Stimulated activated CD4-positive, alpha-beta T cell treated with anti-CD3 and anti-CD28 coated beads, Interleukin-4, amount 100 ng/mL, for 24 hours (primary cell): ENCODE measurements at places on chromosomes 16 and 17.

GRCh38 chr16:9039210-9039609 is 52.2 kb upstream of the HAPSTR1 start:
- no peak for DNase-seq

GRCh38 chr17:34291721-34292348 is 6.3 kb downstream of the CCL11 start:
- DNase-seq, result no peak

- DNase-seq, result no peak
Measured at GRCh38 chr16:48597563-48598387, 12.2 kb downstream of the N4BP1 start.

DNA sequence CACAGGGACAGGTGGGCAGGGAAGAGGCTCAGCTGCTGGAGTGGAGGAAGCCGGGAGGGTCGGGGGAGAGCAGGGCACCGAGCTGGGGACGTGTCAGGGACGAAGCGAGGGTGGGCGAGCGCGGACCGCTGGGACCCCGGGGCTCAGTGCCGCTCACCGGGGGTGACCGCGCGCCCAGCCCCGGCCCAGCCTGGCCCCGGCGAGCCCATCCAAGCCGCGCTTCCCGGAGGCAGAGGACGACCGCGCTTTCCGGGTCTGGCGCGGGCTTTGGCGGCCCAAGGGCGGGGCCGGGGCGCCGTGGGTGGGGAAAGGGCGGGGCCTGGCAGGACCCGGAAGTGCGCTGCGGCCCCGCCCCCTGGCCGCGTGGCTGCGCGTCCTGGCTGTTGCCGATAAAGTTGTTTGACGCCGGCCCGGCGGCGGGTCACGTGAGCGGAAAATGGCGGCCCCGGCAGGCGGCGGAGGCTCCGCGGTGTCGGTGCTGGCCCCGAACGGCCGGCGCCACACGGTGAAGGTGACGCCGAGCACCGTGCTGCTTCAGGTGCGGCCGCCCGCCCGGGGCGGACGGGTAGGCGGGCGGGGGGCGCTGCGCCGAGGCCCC is at the start of gene ASPSCR1:
Gene ASPSCR1 (plus strand): TSS at position 419 of the 598 bp plus-strand sequence. CDS start 18 bp downstream, at position 437.
- DNase-seq, result peak; percentile 90

GRCh38 chr17:75727391-75727790 is 6.1 kb downstream of the ITGB4 start:
- DNase-seq, result no peak

DNA sequence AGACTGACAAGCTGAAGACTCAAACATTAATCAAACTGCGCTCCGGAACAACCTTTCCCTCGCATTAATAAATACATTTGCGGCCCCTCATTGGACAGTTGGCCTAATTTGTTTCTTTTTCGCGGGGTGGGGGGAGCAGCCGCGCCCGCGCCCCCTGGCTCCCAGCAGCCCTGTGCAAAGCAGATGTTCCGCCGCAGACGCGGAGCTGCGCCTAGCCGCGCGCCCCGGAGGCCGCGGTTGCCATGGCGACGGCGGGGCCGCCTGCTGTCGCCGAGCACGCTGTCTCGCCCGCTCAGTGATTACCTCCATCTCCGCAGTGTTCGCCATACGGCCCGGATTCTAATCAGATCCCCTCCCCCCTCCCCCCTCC is 25.5 kb downstream of the COPZ2 start:
- DNase-seq, result peak; percentile 54

GRCh38 chr17:63407741-63408330 is 38.3 kb downstream of the CYB561 start:
- no peak for DNase-seq

- no peak for DNase-seq
Measured at GRCh38 chr16:9908613-9909012, 273.6 kb downstream of the GRIN2A start.

- DNase-seq, result no peak
Measured at GRCh38 chr16:10641953-10642949, 52.5 kb downstream of the TEKT5 start.

DNA sequence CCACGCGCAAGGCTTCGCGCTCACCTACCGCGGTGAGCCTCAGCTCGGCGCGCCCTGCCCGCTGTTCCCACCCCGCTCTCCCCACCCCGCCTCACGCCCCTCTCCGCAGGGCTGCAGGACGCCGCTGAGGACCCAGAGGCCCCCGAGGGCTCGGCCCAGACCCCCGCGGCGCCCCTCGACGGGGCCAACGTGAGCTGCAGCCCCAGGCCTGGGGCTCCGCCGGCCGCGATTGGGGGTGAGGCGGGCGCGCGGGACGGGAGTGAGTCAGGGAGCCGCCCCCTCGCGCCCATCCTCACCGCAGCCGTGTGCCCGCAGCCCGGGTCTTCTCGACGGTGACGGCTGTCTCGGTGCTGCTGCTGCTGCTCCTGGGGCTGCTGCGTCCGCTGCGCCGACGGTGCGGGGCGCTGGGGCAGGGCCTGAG is 1.9 kb upstream of the PAQR4 start:
- no peak for DNase-seq

DNA sequence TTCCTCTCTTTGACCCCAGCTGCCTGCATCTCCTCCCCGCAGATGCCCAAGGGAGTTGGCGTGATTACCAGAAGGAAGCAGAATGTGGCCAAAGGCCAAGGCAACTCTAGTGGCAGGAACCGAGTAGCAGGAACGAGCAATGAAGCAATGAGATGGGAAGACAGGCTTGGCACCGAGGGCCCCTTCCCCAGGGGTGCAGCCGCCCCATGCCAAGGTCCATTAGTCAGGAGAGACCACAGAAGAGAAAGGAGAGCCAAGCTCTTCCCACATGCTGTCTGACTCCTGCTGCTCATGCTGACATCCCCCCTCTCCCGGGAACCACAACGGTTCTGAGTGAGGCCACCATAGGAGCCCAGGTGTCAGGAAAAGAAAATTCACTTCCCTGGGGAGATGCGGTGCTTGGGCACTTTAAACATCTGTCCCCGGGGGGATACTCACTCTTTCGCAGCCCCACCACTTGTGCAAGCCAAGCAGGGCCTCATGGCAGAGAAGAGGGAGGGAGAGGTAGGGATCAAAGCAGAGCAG is 67.4 kb downstream of the MYO18A start:
- no peak for DNase-seq

GRCh38 chr17:7262935-7263800 is 890 bp upstream of the CLDN7 start:
- no peak for DNase-seq

- no peak for DNase-seq
Measured at GRCh38 chr17:46157443-46158062, 35.7 kb downstream of the KANSL1 start.

DNA sequence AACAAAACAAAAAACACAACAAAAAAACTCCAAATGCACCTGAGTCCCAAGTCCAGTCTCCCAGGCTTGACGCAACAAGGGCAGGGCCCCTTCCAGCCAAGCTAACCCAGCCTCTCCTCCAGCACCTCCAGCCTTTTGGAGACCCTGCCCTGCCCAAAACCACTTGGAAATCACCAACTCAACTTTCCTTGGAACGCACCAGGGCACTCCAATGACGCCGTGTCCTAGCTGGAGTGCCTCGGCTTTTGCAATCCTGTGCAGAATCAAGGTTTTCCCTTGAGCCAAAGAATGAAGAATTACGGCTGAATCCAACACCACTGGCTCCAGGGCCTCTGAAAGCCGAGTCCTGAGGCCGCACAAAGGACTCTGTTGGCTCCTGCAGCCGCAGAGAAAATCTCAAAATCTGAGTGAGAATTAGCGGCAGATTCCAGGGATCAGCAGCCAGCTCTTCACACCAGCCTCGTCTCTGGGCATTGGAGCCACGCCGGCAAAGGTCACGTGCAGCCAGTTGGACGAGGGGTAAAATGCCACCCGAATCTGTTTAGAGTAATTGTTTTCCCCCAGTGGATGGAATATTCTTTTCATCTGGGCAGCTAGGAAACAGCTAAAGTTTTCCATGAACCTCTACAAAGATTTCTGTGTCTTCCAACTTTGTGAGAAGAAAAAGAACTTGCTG is 9.7 kb upstream of the BAIAP2 start:
- no peak for DNase-seq

DNA sequence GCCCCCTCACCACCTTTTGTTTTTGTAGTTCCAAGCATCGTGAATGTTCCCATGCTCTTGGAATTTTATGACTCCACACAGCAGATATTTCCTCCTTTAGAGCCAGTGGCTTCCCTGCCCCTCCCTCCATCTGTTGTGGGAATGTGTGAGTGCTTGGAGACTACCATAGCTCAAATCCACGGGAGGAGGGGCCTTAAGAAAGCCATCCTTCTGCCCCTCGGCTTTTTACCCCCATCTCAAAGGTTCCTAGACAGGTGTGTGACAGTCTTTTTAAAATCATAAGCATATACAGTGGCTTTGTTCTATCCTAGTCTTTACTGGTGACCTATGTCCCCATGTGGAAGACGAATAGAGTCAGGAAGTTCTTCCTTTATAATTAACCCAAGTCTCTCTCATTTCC is 47.2 kb downstream of the YPEL2 start:
- no peak for DNase-seq

GRCh38 chr16:12256921-12257320 is 280.4 kb downstream of the SNX29 start:
- DNase-seq, result no peak

- DNase-seq, result no peak
Measured at GRCh38 chr16:30740364-30741251, 7.6 kb upstream of the PHKG2 start.

DNA sequence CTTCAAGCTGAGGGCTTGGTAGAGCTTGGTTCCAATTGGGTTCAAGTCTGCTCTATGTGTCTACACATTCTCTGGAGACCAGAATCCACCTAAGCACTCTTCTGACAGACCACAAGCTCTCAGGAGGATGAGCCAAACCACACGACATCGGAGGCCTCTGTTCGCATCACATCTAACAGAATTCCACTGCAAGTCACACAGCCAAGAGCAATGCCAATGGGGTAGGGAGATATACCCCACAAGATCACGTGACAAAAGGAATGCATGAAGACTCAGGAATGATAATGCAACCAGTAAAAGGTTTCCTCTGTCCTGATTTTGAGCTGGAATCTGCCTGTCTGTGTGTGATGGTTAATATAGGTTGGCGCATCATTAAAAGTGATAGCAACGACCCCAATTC is 46.6 kb upstream of the RPL38 start:
- no peak for DNase-seq

DNA sequence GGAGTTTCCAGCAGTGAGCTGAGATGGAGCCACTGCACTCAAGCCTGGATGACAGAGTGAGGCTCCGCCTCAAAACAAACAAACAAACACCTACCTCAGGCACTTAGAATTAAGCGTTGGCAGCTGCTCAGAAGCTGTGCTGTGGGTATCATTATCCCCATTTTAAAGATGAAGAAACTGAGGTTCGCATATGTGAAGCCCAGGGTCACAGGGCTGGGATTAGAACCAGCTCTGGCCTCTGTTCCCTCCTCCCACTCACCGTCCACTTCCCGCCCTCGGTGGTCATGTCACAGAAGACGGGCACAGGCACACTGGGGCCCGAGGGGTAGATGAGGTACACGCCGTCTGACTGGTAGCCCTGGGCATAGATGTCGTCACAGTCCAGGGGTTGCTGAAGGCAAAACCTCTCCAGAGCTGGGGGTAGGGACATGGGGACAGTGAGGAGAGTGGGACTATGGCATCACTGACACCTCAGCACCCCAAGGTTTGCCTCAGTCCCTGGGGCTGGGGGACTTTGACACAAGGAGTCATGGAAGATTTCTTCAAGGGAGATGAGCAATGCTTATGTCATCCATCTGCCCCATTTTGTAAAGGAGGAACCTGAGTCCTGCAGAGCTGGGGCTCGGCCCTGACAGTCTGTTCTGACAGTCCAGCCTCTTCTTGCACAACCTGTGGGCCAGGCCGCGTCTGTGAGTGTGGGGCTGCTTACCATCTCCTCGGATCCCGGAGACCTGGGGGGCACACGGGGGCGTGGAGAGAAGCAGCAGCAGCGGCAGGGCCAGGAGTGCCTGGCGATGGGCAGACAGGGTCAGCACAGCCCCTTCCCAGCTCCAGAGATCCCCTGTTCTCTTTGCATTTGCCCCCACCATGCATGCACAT is 700 bp downstream of the MFAP4 start:
- no peak for DNase-seq

- DNase-seq, result no peak
Measured at GRCh38 chr17:80408872-80409271, 6.1 kb upstream of the ENDOV start.

- no peak for DNase-seq
Measured at GRCh38 chr16:86324320-86324719, 186.0 kb upstream of the FOXF1 start.

DNA sequence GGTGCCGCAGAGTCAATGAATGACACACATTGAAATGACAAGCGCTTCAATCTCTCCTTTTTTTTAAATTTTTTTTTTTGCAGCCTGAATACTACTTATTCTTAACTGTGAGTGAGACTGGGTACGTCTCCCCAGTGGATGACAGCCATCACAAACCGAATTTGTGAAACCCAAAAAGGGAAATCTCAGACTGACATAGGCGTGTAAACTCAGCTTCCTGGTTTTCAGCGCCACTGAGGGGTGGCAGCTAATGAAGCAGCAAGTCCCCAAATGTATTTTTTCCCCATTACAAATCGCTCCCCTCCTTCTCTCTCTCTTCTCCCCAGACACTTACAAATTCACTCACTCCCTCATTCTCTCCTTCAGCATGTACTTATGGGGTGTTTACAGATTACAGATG is 196.0 kb downstream of the MAF start:
- no peak for DNase-seq

GRCh38 chr17:61464843-61465180 is 12.6 kb downstream of the TBX4 start:
- DNase-seq, result no peak

GRCh38 chr17:36613155-36613554 is 11.8 kb downstream of the MRM1 start:
- no peak for DNase-seq

DNA sequence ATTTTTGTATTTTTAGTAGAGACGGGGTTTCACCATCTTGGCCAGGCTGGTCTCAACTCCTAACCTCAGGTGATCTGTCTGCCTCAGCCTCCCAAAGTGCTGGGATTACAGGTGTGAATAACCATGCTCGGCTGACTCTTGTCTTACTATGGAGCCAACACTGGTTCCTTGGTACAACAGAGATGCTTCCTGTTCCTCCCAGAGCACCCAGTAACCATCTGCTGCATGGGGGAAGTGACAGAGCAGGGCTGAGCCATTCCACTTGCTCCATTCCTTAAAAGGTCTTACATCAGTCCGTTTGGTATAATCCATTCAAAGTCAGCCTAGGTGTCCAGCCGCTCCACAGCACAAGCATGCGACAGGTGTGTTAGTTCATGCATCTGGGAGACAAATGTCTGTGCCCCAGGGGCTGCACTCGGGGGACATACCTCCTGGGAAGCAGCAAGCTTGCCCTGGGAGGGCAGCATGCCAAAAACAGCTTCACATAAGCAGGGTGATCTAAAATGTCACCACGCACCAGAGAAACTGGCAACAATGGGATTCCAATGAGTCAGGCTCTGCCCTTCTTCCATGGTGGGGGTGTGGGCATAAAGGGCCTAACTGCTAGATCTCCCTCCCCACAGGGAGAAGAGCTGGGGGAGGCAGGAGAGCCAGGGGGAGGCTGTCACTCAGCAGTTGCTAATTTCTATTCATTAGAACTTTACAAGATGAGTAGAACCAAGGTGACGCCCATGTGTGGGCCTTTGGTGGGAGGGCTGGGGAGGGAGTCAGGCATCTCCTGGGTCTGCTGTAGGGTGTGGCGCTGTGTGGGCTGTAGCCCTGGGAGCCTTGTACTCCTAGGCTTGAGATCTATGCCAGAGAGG is 35.5 kb downstream of the PIPOX start:
- DNase-seq, result no peak
